ENCODE measurements at places on chromosomes 16 and 17.

- DNase-seq: no peak
Measured at GRCh38 chr16:11955713-11956123, 9.3 kb upstream of the TNFRSF17 start.

GRCh38 chr16:75761108-75761507 is 34.8 kb upstream of the CPHXL start:
- DNase-seq: no peak

- no peak for DNase-seq
Measured at GRCh38 chr17:70119983-70120382, 45.0 kb downstream of the KCNJ16 start.

- DNase-seq: no peak
Measured at GRCh38 chr17:17361543-17361866, 58.3 kb downstream of the NT5M start.

- DNase-seq: peak; percentile 80
Measured at GRCh38 chr17:50269477-50270434, 4.5 kb upstream of the TMEM92 start.

DNA sequence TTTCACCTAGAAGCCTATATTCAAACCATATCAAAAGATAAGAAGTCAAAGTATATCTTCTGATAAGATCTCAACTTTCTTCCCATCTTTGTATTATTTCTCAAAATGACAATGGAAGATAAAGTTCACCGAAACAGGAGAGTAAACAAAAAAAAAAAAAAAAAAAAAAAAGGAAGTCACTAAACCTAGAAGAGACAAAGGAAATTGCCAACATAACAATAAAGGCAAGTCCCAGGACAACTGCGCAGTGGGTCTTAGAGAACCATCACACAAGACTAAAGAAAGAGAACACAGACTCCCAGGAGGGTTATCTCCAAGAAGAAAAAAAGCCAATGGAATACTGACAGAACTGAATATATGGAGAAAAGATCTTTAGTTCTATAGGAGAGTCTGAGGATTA is 65.7 kb downstream of the SMURF2 start:
- no peak for DNase-seq

GRCh38 chr16:79298894-79299799 is 301.4 kb downstream of the MAF start:
- DNase-seq: no peak
